ENCODE measurements at places on chromosomes 2 and 18. TPM values are rescaled to one million over a fixed set of nuclear protein-coding genes. Genes with fewer than 3 reads are reported as not detected.

- DNase-seq = no peak
Measured at GRCh38 chr2:206799083-206799482, 33.7 kb downstream of the FASTKD2 start.

DNA sequence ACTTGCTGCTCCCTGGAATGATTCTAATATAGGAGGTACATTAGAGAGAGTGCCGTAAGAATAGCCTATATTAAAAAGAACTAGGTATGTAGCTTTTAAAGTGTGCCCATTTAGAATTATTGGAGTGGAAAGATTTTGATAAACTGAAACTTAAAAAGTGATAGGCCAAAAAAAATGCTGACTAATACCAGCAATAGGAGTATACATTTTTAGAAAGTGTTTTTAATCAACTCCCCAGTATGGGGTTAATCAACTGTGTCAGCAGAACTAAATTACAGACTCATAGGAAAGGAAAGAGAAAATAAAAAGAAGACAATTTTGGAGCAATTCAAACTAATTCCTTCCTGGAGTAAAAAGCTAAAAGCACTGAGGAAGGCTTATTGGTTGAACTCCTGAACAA is 13.3 kb upstream of the MEIS1 start:
- no peak for DNase-seq

GRCh38 chr2:60309336-60309735 is 244.1 kb downstream of the BCL11A start:
- DNase-seq = no peak

DNA sequence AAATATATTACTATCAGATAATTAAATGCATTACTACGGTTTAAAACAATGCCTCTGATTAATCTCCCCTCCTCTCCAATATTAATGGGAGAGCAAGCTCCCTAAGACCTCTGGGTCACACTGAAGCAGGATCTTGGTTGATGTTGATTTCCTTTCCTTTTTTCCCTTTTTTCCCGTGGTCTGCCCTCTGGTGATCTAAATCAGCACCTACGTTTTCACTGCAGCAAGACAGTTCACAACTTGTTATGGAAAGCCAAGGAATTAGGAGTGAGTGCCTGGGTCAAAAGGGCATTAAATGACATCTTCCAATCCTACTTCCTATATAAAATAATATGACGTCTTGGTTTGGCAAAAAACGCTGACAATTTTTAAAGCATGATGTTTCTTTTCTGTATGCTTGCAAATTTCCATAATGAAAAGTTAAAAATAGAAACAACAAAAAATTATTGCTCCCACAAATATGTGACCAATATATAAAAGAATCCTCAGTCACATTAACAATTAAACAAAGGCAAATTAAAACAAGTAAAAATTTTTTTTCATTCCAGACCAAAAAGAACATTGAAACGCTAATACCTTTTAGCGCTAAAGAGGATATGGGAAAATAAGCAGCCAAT is 7.9 kb upstream of the CFAP36 start:
- no peak for DNase-seq

- peak; percentile 63 for DNase-seq
Measured at GRCh38 chr18:3129053-3129864, 90.5 kb downstream of the MYOM1 start.

DNA sequence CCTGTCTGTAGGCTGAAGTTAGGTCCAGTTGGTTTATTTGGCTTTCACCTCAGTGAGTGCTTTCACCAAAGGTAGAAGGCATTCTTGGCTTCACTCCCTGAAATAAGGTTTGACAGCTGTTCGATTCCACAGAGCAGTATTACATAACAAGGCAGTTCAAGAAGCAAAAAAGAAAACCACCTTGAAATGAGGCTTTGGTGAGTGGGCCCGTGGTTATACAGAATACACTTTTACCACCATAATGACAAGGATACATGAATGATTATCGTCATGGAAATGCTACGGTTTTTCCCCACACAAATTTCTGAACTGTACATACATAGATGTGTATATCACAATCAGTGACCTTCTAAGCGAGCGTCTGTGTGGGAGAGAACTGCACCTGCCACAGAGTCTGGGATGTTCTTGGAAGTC is 80.0 kb upstream of the CHRNA1 start:
- DNase-seq = no peak

DNA sequence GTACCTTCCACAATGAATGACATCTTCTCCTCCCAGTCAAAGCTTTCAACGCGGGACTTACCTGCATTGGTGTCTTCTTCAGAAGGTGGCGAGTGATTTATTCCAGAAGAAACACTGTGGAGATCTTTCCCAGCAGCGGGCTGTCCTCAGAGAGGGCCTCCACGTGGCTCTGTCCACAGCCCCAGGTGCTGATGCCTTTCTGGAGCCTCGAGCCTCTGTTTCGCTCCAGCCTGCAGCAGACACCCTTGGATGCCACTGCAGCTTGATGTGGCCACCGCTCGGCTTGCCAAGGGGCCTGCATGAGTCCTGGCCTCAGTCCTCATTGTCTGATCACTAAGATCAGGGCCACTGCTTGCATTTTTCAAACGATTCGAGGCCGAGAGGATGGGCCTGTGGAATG is 46.6 kb upstream of the GALR1 start:
- DNase-seq = no peak

GRCh38 chr2:227785293-227785692 is 28.3 kb upstream of the CCL20 start:
- no peak for DNase-seq

GRCh38 chr18:75045272-75045671 is 163.7 kb downstream of the PTGR3 start:
- DNase-seq = no peak

DNA sequence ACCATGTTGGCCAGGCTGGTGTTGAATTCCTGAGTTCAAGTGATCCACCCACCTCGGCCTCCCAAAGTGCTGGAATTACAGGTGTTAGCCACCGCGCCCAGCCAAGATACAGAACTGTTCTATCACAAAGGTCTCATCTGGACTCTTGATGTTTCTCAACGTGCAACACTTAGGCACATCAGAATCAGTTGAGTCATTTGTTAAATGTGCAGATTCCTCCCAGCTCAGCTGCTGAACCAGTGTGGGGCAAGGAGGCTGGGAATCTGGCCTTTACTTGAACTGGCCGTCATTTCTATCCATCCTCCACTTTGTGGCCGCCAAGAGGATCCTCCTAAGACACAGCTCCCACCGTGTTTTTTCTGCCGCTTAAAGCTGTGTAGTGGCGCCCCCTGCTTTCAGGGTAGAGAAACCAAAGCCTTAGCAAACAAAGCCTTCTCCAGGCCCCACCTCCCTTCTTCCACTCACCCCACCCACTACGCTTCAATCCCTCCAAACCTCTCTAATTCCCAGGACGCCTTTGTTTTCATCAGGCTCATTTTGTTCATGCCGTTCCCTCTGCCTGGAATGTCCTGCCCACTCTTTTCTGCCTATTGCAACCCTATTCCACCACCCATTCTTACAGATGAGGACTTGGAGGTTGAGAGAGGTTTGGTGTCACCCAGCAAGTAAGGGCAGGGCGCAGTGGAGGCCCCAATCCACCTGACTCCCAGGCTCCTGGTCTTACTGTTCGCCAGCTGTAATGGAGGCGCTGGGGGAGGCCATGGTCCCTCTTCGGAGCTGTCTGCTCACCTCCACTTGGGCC is 776 bp upstream of the SPEG start:
- no peak for DNase-seq

DNA sequence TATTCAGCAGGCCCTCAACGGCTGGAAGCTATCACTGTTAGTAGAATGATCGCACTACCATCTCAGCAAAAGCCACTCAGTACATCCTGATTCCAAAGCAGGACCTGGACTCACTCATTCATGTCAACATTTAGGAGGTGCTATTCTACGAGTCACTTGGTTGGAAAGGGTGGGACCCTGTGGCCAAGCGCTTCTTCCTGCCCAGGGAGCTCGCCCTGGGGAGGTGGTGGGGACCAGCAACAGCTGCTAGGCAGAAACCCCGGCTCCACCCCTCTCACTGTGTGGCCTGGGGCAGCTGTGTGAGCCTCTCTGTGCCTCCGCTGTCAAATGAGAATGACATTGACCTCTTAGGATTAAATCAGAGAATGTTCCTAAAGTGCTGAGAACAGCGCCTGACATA is 231.4 kb downstream of the EIPR1 start:
- no peak for DNase-seq

- no peak for DNase-seq
Measured at GRCh38 chr2:179528576-179529069, 264.0 kb upstream of the SESTD1 start.

DNA sequence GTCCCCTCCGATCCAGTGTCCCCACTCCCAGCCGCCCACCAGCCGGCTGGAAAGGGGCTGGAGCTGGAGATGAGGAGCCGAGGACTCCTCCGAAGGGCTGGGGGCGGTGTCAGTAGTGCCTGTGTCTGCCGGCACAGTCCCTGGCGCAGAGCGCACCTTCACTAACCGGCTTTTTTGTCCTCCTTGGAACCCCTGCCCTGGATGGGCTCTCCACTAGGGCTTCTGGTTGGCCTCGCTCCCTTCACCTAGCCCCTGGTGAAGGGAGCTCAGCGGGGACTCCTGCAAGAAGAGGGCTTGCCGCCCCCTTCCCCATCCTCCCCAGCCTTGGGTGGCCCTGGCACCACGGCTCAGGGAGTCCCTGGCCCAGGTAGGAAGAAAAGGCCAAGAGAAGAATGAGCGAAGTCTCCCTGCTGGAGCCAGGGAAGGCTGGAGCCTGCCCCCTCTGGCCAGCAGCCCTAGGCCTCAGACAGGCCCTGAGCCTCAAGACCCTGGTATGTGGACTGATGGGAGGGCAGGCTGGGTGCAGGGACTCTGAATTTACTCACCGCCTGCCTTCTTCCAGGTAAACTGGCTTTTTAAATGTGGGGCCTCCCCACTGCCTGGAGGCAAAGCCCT is 570 bp upstream of the ECEL1 start:
- DNase-seq = no peak

GRCh38 chr2:19868701-19869580 is 32.8 kb downstream of the TTC32 start:
- no peak for DNase-seq

- DNase-seq = no peak
Measured at GRCh38 chr2:210162466-210163124, 8.6 kb downstream of the KANSL1L start.

GRCh38 chr2:19369341-19369955 is 11.0 kb upstream of the OSR1 start:
- DNase-seq = no peak

- no peak for DNase-seq
Measured at GRCh38 chr2:20551945-20552328, 99.0 kb downstream of the HS1BP3 start.

ACAA2 gene
- 33.8 TPM for polyA plus RNA-seq

TSPYL6 gene
- polyA plus RNA-seq = not detected

WDR43 gene
- 95.5 TPM for polyA plus RNA-seq

COLEC12 gene
- polyA plus RNA-seq = 10.9 TPM

CSRNP3 gene
- 0.25 TPM for polyA plus RNA-seq

PCARE gene
- polyA plus RNA-seq = not detected

CNTNAP5 gene
- not detected for polyA plus RNA-seq

NT5C1B gene
- polyA plus RNA-seq = not detected

All from AG04450 (cell line).